ENCODE measurements at places on chromosomes 4 and X.

- DNase-seq = no peak
Observed at GRCh38 chrX:49309401-49309981, 6.0 kb downstream of the GAGE10 start.

- DNase-seq = no peak
Observed at GRCh38 chr4:91212211-91212610, 1085.0 kb downstream of the CCSER1 start.

DNA sequence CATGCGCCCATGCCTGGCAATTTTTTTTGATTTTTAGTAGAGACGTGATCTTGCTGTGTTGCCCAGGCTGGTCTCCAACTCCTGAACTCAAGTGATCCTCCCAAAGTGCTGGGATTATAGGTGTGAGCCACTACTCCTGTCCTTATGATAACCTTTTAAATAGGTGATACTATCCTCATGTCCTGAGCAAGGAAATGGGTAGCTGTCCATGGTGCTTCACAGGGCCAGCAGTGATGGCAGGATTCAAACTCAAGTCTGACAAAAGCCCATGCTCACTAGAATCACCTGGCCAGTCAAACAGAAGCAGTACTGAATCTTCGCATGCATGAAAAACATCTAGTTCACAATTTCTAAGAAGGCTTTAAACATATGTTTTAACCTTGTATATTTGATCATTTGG, 235.1 kb downstream of the NR3C2 start:
- DNase-seq = no peak

DNA sequence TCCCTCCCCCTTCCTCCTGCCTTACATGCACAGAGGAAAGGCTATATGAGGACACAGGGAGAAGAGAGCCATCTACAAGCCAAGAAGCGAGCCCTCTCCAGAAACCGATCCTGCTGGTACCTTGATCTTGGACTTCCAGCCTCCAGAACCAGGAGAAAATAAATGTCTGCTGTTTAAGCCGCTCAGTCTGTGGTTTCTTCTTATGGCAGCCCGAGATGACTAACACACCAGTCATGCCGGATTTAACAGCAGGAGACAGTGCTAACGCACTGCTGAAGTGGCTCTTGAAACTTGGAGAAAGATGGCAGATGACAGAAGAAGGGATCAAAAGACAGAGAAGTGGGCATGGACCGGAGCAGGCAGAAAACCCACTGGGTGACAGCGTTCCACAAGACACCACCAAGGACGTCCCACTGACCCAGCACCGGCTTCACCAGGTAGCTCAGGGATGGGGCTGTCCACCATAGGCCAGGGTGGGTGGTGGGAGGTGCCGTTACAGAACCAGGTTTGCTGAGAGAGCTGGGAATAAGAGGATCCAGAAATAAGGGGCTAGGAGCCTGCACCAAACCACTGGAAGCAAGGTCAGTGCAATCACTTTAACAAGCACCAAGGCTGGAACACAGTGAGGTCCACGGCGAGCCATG, 6.2 kb upstream of the MAN2B2 start:
- DNase-seq = no peak

DNA sequence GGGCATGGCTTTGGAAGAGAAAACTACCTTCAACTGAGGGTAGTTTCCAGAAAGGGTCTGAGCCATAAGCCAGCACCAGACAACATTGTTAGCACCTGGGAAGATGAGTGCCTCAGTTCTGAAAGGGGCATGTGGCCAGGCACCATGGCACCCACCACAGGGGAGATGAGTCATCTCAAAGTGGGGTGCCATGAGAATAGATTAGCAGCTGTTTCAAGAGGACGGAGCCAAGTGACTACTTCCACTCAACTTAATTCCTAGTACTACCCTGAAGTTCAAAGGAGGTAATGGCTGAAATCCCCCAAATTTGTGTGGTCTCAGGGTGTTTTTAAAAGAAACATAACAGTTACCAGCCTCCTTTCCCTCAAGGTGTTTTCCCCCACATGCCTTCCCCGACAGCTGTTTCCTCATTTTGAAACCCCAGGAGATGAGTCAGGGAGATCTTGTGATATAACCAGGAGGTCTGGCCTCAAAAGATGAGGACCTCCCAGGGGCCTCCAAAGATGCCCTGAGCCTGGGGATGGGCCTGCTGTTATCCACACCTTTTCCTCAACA, 27.8 kb upstream of the FTHL17 start:
- DNase-seq = no peak

DNA sequence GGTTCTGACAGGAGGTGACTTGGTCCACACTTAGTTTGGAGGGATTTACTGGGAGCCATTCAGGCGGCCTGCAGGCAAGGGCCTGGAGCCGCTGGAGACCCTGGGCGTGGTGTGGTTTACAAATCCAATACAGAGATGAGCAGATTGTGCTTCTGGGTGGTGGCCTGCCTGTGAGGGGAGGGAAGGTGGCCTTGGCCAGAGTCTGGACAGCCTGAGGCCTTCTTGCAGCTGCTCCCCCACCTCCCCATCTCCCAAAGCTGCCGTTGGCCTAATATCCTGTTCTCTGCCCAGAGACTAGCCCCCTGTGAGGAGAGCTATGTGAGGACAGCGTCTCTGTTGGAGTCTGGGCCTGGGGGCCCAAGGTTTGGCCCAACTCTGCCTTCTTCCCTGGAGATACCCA, 163.9 kb upstream of the MAMLD1 start:
- no peak for DNase-seq

DNA sequence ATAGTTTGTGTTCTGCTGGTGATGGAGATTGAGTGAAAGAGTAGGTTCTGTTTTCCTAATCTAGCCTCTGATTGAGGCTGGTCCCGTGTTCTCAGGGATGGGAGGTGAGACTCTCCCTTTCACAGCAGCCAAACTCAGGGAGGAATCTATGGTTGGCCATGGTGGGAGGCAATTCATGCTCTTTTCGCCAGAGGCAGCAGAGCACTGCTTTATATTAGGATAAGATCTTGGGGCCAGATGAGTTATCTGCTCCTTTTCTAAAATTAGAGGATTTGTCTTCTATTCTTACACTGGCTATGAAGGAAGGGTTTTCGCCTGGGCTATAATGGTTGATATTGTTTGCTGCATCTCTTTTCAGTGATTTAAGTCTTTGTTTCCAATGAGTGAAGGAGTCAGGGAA, 63.9 kb upstream of the NLGN4X start:
- no peak for DNase-seq

DNA sequence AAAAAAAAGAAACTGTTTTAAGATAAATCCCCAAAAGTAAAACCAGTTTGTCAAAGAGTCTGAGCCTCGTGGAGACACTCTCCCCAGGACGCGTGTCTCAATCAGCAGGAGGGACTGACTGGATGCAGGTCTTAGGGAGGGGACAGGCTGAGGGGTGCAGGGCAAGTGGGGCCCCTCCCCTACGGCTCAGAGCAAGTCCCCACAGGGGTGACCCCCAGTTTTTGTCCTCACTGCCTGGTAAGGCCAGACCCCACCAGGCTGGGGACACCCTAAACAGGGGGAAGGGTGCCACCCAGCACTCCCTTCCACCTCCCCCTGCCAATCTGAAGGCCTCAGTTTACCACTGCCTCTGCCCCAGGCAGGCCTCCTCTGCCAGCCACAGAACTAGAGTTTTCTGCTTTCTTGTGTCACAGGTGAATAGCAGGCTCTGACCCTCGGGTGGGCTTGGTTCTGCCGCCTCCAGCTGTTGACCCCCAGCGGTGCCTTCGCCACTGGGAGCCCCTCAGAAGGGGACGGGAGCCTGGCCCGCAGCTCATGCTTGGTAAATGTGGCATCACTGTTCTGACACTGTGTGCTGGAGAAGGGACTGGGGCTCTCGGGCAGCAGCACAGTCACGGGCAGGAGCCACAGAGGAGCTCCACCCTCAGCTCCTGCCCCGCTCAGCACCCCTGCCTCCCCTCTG, 69.8 kb upstream of the MXD4 start:
- DNase-seq = no peak
